Heart left ventricle (tissue), 16 donors: ENCODE measurements at places on chromosomes 3 and 15. TPM values are rescaled to one million over a fixed set of nuclear protein-coding genes. Genes with fewer than 3 reads are reported as not detected.

Gene GOLGA6D
- not detected for total RNA-seq

Gene TIPIN
- total RNA-seq: 4.0 TPM

Gene CADPS
- 21.7 TPM for total RNA-seq

Gene DLEC1
- 0.21 TPM for total RNA-seq

DNA sequence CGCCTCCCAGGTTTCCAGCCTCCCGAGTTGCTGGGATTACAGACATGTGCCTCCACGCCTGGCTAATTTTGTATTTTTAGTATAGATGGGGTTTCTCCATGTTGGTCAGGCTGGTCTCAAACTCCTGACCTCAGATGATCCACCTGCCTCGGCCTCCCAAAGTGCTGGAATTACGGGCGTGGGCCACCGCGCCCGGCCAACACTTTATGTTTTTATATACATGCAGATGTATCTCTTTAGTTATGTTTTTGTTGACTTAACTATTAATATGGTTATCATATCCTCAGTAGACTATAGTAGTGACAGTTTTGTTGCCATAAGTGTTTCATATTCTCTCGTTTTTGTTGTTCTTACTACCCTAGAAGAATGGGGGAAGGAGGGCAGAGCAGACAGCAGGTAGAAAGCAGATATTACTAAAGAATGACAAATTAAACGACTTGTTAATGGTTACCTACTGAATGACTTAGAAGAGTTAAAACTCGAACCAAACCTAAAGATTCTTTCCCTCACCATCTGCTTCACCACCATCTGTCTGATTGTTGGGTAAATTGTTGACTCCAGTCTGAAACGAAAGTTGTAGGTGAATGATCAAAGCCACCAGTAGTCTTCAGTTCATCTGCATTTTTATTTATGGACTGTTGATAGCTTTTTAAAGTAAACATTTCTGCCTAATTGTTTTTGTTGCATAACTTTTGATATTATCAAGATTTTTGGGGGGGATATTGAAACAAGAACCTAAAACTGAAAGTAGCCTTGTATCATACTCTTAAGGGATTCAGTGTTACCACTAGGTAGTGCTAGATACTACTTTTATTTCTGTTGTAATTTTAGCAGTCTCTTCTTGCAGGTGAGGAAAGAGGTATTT lies 89.3 kb downstream of the RASA2 start:
- DNase-seq: no peak

- DNase-seq: no peak
Measured at GRCh38 chr3:173622166-173622565, 224.6 kb downstream of the NLGN1 start.

DNA sequence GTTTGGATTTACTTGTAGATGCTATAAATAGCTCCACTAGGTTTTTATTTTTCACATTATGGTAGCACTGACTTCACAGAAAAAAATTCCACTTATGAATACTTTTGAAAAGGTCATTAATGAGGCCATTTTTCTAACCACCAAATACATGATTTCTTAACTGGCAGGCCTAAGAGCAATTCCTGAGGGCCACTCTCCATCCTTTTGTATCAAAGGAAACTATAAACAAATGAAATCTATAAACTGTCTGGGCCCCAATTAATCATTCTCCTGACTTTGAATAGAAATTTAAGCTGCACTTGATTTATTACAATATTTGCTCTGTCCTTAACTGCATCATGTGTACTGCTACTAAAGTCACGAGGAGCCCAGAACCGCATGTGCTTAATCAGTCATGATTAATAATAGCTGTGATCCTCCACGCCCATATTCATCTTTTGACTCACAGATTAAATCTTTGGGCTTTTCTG lies 25.1 kb upstream of the MTMR10 start:
- DNase-seq: no peak

GRCh38 chr15:49423021-49423420 lies at the start of gene FGF7:
Gene FGF7, plus strand, starts transcription at chr15:49423242. Its CDS starts 1,056 bp downstream, at chr15:49424298.
- DNase-seq: no peak

DNA sequence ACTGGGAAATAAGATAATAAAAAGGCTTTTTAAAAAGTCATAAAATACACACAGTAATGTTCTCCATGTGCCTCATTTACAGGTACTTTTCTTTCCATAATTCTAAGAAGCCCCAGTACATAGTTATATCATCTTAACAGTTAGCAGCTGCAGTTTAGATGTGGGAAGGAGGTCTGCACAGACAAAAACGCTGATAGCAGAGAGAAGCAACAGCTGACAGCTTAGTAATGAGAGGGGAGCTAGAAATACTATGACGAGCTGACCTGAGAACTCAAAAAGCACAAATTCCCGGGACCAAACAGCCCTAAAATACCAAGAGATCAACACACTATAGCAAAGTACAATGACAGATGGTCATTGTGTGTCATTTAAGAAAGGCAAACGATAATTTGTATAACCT lies 36.7 kb upstream of the ARHGEF3 start:
- no peak for DNase-seq

DNA sequence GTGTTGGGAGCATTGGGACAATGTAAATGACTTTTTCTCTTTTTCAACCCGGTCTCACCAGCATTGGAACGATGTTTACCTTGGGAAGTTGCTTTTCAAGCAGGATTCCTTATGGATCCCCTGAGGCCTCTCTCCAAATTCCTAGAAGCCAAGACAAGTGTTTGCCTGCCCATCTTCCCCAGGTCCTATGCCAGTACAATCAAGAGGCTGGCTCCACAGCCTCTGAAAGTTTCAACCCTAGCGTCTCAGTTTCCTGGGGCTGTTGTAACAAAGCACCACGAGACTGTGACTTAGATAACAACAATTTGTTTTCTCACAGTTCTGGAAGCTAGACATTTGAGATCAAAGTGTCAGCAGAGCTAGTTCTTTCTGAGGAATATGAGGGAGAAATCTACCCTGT lies 347.2 kb upstream of the UMPS start:
- DNase-seq: no peak

- DNase-seq: peak; percentile 56
Measured at GRCh38 chr3:159898147-159898546, 90.5 kb upstream of the IL12A start.

DNA sequence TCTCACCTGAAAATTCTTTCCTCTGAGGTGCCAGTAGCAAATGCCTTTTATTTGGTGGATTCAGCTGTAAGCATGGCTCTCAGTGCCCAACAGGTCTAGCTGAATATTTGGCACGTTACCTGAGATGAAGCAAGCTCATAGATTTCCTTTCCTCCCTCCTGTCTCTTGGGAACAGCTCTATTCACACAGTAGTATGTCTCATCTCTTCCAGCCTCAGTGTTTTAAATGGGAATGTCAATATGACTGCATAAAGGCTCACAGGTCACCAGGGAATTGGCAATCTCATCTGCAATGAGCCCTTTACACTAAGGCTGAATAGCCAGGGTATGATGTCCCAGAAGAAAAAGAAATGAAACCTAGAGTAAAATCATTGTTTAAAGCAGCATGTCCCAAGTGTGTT lies 733.5 kb downstream of the NTRK3 start:
- DNase-seq: no peak

DNA sequence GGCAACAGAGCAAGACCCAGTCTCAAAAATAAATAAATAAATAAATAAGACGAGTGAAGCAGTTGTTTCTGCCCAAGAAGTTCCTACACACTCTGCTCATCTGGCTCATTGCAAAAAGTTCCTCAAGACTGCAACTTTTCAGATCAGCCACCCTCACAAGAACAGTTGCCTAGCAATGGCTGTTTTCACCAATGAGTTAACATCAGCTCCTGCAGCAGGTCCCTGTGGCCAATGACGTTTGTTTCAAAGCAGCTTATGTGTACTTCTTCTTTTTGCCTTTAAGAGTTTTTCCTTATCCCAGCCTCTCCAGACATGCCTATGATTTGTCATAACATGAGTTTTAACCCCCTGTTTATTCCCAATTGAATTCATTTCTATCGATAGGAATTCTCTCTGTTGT lies 118.4 kb upstream of the SPRED1 start:
- peak; percentile 16 for DNase-seq

DNA sequence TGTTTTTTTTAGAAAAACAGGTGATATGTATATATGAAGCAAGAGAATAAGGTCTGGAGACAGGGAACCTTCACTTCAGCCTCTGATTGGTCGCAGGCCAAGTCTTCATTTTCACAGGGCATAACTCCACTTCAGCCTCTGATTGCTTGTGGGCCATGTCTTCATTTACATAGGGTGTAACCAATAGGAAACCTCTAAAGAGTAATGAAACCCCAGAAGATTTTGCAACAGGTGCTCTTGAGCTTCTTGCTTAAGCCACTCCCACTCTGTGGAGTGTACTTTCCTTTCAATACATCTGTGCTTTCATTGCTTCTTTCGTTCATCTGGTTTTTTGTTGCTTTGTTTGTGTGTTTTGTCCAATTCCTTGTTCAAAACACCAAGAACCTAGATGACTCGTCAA lies 22.6 kb upstream of the SCG3 start:
- DNase-seq: no peak

GRCh38 chr3:112505907-112506306 lies 6.6 kb upstream of the BTLA start:
- DNase-seq: no peak

GRCh38 chr3:159919873-159920272 lies 68.8 kb upstream of the IL12A start:
- DNase-seq: no peak

- DNase-seq: no peak
Measured at GRCh38 chr3:45269952-45270351, 43.9 kb upstream of the TMEM158 start.

- DNase-seq: no peak
Measured at GRCh38 chr3:174986685-174987084, 127.6 kb downstream of the NAALADL2 start.

DNA sequence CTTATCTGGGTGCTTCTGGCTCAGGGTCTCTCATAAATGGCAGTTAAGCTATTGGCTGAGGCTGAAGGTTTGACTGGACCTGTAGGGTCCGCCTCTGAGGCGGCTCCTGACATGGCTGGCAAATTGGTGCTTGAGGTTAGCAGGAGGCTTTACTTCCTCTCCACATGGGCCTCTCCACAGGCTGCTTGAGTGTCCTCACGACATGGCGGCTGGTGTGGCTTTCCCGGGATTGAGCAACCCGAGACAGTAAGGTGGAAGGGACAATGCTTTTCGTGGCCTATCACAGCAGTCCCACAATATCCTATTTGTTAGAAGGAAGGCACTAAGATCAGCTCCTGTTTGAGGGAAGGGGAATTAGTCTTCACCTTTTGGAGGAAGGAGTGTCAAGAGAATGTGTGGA lies 267.3 kb upstream of the LRRFIP2 start:
- no peak for DNase-seq

- no peak for DNase-seq
Measured at GRCh38 chr15:94445566-94446160, 214.3 kb downstream of the MCTP2 start.

GRCh38 chr15:63974021-63974420 lies 72.3 kb downstream of the DAPK2 start:
- no peak for DNase-seq

- no peak for DNase-seq
Measured at GRCh38 chr15:85832394-85832793, 37.7 kb upstream of the KLHL25 start.

- DNase-seq: no peak
Measured at GRCh38 chr15:78695046-78695671, 54.1 kb upstream of the CHRNB4 start.

GRCh38 chr15:58703610-58704009 lies 45.9 kb downstream of the ADAM10 start:
- DNase-seq: no peak

DNA sequence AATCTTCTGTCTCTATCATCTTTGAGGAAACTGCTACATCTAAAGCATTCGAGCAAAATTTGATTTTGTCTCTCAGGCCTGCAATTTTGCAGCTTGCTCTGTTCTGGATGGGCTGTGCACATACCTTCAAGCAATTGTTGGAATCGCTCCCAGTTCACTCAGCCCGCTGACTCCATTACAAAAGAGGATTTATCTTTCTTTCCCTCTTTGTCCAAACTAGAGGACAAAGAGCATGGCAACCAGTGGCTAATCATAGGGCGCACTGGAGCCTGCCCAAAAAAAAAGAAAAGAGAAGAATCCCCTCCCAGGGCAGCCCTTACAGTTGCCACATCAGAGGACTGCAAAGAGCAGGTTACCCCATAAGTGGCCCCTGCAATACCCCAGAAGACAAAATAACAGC lies 49.0 kb upstream of the DUT start:
- peak; percentile 19 for DNase-seq

GRCh38 chr3:124960105-124960504 lies 25.6 kb upstream of the MUC13 start:
- no peak for DNase-seq

DNA sequence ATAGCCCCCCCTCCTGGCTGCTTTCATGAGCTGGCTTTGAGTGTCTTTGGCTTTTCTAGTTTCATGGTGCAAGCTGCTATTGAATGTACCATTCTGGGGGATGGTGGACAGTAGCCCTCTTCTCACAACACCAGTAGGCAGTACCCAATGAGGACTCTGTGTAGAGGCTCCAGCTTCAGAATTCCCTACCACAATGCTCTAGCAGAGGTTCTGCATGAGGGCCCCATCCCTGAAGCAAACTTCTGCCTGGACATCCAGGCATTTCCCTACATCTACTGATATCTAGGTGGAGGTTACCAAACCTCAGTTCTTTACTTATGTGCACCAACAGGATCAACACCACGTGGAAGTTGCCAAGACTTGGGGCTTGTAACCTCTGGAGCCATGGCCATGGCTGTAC lies 1742.9 kb downstream of the SI start:
- no peak for DNase-seq

GRCh38 chr3:168794427-168794826 lies 698.7 kb upstream of the GOLIM4 start:
- DNase-seq: no peak

- DNase-seq: no peak
Measured at GRCh38 chr3:94064243-94064860, 1.5 kb downstream of the NSUN3 start.

- DNase-seq: no peak
Measured at GRCh38 chr3:171835116-171835515, 8.0 kb upstream of the TMEM212 start.

GRCh38 chr3:194321693-194322640 lies 29.2 kb downstream of the CPN2 start:
- DNase-seq: no peak

DNA sequence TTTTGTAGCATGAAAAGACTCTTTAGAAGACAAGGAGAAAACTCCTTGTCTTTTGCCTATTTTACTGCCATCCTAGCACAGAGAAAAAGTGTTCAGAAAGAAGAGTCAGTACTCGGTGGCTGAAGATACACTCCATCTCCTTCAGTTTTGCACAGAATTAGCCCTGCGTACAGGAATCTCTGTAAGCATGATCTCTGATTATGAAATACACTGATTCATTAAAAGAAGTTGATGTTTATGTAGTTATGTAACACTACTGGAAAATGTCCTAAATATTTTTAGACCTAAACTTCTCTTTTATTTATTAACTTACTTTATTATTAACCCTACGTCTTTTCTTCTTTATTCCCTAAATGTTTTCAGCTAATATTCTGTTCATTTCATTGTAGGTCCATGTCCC lies 138.4 kb downstream of the LEKR1 start:
- DNase-seq: no peak

- DNase-seq: no peak
Measured at GRCh38 chr3:131749826-131750225, 247.1 kb upstream of the MRPL3 start.
